ENCODE measurements at places on chromosomes 11 and 22. TPM values are rescaled to one million over a fixed set of nuclear protein-coding genes. Genes with fewer than 3 reads are reported as not detected.

DNA sequence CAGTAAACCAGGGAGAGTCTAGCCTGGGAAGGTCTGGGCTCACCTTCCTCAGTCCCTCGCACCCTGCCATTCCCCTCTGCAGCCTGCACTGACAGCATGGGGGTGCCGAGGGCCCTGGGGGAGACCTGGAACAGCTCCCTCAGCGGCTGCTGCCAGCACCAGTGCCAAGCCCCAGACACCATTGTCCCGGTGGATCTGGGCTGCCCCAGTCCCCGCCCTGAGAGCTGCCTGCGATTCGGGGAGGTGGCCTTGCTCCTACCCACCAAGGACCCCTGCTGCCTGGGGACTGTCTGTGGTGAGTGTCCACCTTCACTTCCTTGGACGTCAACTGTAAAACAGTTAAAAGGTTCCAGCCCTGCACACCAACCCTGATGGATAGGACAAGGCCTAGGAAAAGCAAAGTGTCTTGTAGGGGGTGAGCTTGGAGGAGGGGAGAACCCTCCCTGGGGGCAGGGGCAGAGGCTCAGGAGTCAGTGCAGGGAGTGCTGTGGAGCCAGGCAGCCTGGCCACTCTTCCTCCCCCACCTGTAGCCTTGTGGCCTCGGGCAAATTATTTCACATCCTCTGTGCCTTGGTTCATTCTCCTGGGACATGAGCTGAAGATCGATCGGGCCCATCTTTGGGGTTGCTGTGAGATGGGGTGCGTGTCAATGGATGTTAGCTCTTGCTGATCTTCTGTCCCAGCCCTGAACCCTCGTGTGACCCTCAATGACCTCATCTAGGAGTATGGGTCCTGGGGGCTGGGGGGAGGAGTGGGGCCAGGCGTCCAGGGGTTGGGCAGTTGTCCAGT, 85.2 kb upstream of the MYOD1 start:
- H3K4me1 ChIP-seq = no peaks in the 10 kb centered on the region
- DNase-seq = no peak
- H3K36me3 ChIP-seq = no peaks in the 10 kb centered on the region
- H3K4me3 ChIP-seq = no peak overlapping the region
- H3K27ac ChIP-seq = no peak overlapping the region

DNA sequence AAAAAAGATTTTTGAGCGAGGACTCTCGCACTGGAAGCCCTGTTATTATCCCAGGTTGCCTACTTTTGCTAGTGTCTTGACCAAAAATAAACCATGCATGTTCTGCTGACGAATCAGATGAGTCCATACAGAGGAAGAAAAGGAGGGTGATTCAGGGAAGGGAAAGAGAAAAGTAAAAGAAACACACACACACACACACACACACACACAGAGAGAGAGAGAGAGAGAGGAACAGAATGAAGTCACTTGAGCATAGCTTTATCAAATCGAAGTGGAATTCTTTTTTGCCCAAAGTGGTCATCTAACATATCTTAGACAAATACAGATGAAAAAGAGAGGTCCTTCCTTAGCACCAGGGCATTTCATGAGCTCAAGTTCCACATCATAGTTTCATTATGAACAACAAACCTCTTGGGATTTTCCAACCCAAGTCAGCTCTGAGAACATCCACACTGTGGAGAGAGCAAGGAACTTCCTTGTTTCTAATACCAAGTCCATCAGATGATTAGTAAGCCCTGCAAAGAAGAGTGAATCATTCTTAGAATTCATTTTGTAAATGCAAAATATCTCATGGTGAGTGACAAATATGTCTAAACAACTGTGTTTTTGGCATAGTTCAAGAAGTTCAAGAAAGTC, 7.7 kb upstream of the MMP12 start:
- DNase-seq = no peak
- no peaks in the 10 kb centered on the region for H3K27me3 ChIP-seq
- no peak overlapping the region for H3K4me3 ChIP-seq

- no peak overlapping the region for H3K27ac ChIP-seq
- no peaks in the 10 kb centered on the region for H3K36me3 ChIP-seq
- H3K4me3 ChIP-seq = peak overlapping the region; percentile 38
Measured at GRCh38 chr11:9615031-9615451, 41.6 kb downstream of the WEE1 start.

- no peak overlapping the region for H3K4me3 ChIP-seq
- no peaks in the 10 kb centered on the region for H3K27me3 ChIP-seq
Measured at GRCh38 chr11:106520146-106520912, 442.9 kb downstream of the AASDHPPT start.

GRCh38 chr22:28123989-28124766, 205.1 kb upstream of the PITPNB start:
- no peaks in the 10 kb centered on the region for H3K27me3 ChIP-seq
- H3K36me3 ChIP-seq = no peaks in the 10 kb centered on the region
- H3K4me3 ChIP-seq = no peak overlapping the region

- peak overlapping the region; percentile 11 for H3K4me3 ChIP-seq
- H3K27ac ChIP-seq = no peak overlapping the region
- DNase-seq = no peak
- no peaks in the 10 kb centered on the region for H3K27me3 ChIP-seq
- H3K4me1 ChIP-seq = peaks cover 5% of the 10 kb centered on the region
Measured at GRCh38 chr22:42984814-42985530, 30.0 kb downstream of the PACSIN2 start.

LRRN4CL gene
- total RNA-seq = 0.79 TPM

NPAS4 gene
- 1.6 TPM for total RNA-seq

ROM1 gene
- 0.79 TPM for total RNA-seq

MISFA gene
- 2.8 TPM for total RNA-seq

TEAD1 gene
- 75.1 TPM for total RNA-seq

OR52N4 gene
- not detected for total RNA-seq

ASPHD2 gene
- total RNA-seq = 8.5 TPM

NCF4 gene
- not detected for total RNA-seq
